Stimulated activated CD4-positive, alpha-beta T cell treated with anti-CD3 and anti-CD28 coated beads, TNF-alpha, amount 100 ng/mL, for 4 hours (primary cell): ENCODE measurements at places on chromosomes 12 and 14.

- DNase-seq: no peak
Observed at GRCh38 chr14:34985740-34986139, 2.9 kb downstream of the SRP54 start.

GRCh38 chr14:100438678-100439592, 115.8 kb downstream of the SLC25A47 start:
- peak; percentile 48 for DNase-seq

GRCh38 chr12:124740691-124741137, 123.0 kb downstream of the SCARB1 start:
- DNase-seq: no peak

- DNase-seq: no peak
Observed at GRCh38 chr12:132458441-132458840, 31.5 kb upstream of the FBRSL1 start.

GRCh38 chr14:103834956-103835355, 12.4 kb downstream of the PPP1R13B start:
- DNase-seq: no peak

DNA sequence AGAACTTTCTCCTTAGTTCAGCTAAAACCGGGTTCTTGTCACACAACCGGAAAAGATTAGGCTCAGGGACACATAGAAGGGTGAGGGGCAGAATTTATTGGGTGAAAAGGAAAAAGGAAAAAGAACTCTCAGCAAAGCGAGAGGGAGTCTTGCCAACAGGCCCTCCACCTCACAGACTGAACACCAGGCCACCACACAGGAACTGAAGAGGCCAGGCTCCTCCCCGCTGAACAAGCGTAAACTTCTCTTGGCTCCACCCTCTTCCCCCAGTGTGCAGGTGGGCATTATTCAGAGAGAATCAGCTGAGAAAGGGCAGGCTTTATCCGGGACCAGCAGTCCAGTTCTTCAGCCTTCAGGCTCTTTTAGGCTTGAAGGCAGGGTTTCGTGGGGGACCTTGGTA, 125.6 kb upstream of the FGD4 start:
- DNase-seq: peak; percentile 11

GRCh38 chr14:40447017-40447416, 1014.8 kb upstream of the FBXO33 start:
- no peak for DNase-seq

- DNase-seq: no peak
Observed at GRCh38 chr14:37047226-37047625, 125.2 kb downstream of the SLC25A21 start.

- peak; percentile 47 for DNase-seq
Observed at GRCh38 chr14:24296341-24297157, 3.0 kb downstream of the DHRS1 start.

DNA sequence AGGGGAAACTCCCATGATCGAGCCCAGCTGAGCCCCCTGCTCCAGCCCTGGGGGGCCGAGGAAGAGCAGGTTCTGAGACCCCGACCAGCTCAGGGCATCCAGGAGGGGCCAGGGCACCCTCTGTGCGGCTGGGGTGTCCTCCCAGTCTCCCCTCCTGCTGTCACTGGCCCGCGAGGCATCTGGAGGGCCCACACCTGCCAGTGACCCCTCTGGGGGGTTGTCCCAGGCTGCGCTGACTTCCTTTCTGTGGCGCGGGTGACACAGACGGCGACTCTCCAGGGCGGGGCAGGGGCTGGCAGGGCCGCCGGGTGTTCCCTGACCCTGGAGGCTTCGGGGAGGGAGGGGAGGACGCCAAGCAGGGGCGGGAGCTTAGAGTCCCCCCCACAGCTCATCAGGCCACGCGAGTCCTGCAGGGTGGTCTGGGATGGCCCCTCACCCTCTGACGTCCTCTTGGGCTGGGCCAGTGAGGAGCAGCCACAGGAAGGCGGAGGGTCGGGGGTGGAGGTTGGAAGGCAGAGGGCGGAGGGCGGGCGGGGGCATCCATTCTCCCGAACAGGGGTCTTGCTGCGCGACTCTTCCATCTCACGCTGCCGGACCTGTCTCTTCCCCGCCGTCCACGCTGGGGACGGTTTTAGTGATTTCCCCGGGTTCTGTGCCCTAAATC, 38.6 kb upstream of the FBRSL1 start:
- DNase-seq: no peak

DNA sequence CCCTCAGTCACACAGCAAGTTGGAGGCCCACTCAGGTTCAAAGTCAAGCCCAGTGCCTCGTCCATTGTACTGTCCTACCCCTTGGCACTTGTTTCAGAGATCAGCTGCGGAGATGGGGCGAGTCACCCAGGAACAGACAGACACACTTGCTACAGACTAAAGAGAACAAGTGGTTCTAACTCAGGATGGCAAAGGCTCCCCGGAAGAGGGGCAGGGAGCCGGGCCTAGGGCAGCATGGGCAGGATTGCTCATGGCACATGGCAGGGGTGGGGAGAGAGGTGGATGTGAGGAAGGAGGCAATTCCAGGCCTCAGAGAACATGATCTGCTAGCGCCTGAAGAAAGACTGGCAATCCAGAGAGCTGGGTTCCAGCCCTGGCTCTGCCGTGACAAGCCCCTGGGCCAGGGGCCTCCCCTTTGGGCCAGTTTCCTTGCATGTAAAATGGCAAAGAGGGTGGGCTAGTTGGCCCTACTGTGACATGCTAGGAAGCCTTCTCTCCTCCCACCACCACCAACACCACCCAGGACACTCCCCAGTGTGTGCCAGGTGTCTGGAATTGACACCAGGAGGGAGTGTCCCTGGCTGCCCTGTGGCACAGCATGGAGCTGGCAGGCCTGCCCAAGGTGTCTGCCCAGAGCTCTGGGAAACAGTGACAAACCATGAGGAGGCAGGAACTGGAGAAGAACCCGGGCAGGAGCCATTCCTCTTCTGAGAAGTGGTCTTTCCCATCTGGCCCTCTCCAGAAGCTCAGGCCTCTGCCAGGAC, 24.0 kb upstream of the IRF2BPL start:
- no peak for DNase-seq

GRCh38 chr14:68884031-68885030, 91.5 kb upstream of the ZFP36L1 start:
- DNase-seq: no peak

GRCh38 chr12:29545102-29545467, 47.6 kb upstream of the OVCH1 start:
- DNase-seq: no peak

GRCh38 chr12:94172973-94173372, 24.6 kb downstream of the PLXNC1 start:
- no peak for DNase-seq

DNA sequence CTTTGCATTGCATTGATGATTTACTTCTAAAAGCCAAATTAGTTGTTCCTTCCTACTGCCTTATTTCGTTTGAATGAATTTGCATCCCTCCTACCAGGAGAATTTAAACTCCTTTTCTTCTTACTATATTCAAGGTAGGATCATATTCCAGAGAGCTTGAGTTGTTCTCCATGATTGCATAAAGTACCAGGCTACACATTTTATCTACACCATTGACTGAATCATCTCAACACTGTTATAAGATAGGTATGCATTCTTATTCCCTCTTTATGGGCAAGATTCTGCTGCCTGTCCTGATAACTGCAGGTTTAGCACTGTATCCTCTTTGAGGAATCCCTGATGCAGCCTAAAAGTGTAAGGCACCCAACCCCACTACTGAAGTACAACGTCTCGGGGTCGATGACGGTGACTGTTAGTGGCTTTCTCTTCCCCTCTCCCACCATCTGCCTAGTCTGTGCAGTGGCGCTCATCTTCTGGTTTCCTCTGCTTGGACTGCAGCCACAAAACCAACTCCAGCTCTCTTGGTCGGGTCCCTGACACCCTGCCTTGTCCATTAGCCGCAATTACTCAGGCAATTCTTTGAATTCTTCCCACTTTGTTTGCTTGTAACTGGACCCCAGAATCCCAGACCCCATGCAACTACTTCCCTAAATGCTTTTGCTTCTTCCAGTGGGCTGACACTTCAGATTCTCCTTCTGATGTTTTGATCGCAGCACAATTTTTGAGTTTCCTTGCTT, 44.4 kb upstream of the STXBP6 start:
- no peak for DNase-seq
